ENCODE measurements at places on chromosomes 1 and 21.
A peak's percentile ranks its signal among the peaks of the same experiment; 100 is the strongest.

DNA sequence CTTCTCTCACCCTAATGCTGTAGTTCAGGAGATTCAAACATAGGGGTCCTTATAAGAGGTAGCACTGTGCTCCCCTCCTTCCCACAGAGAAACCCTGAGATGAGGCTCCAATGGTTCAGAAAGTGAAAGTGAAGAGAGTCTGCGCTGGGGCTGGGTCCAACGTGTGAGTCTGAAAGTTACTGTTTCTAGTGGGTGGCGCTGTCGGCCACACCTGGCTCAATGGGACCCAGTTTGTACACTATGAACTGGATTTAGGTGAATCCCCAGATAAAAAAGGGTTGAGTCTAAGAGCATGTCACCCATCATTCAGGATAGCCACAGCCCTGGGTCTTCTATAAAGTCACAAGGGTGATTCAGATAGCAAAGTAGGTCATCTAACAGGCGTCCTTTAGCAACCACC lies 2.8 kb downstream of the SMCP start:
- no peak for DNase-seq

- no peak for DNase-seq
Measured at GRCh38 chr1:205328476-205328875, 6.9 kb upstream of the NUAK2 start.

DNA sequence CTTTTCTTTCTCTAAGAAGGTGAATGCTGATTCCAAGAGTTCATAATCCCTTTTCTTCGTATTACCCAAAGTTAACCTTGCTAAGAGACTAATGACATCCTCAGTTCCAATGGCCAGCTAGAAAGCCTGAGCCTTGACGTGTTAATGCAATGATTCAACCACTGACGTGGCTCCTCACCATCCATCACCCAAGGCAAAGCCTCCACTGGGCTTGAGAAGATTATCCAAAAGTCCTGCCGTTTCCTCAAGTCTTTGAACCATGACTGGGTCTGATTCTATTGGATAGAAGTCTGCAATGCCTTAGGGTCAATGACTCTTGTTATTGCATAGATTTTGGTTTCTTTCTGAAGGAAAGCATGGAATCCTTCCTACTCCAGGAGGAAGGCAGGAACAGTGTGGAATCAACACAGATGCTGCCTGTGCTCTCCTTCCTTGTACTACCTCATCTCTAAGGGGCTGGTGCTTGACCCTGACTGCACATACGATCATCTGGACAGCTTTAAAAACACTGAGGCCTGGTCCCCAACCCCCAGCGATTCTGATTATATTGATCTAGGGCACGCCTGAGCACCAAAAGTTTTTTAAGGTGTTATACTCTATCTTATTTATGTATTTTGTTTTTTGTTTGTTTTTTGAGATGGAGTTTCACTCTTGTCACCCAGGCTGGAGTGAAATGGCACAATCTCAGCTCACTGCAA lies 69.3 kb upstream of the ANGPTL1 start:
- DNase-seq = no peak

DNA sequence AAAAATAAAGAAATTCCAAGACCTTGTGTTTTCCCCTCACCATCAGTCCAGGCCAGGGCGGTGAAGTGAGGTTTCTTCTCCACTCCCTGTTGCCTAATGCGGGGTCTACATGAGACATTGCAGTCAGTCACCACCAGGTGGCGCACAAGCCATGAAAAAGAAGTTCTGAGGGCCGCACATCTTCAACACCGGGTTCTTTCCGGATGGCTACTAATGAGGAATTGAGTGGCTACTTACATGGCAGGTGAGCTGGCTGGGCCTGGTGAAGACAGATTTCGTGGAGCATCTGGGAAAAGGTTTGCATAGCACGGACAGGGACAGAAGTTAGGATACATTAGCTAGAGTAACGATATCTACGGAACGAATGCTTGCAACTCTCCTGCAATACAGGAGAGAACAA lies 15.8 kb upstream of the S100A11 start:
- peak; percentile 75 for DNase-seq

DNA sequence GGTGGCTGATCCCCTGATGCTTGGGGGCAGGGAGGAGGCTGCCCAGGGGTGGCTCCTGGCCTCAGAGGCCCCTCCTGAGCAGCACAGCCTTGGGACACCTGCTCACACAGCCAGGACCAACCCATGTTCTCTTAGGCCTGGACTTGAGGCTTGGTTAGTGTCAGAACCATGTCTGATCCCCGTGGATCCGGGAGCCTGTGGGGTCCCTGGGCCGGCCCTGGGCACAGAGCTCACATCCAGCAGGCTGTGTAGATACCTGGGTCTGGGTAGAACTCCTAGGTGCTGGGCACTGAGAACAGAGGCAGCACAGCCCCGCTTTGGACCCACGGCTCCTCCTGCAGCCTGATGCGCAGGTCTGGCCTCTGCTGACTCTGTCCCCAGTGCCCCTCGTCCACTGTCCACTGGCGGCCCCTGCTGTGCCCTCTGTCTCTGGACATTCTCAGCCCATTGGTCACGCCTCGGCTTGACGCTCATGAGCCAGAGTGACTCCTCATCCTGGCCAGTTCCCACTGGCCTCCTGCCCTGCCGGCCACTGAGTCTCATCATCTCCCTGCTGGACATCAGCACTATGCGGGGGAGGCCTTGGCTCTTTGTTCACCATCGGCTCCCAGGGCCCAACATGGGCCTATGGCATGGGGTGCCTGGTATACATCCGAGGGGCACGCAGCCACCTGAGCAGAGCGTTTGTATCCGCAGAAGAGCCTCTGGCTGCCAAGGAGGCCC lies 70.2 kb downstream of the TRIM11 start:
- DNase-seq = no peak

GRCh38 chr1:37878071-37878470 lies 18.7 kb upstream of the MTF1 start:
- no peak for DNase-seq

Data from DMS79 (cell line).